ENCODE measurements at places on chromosomes 13 and 19. TPM values are rescaled to one million over a fixed set of nuclear protein-coding genes. Genes with fewer than 3 reads are reported as not detected.

DNA sequence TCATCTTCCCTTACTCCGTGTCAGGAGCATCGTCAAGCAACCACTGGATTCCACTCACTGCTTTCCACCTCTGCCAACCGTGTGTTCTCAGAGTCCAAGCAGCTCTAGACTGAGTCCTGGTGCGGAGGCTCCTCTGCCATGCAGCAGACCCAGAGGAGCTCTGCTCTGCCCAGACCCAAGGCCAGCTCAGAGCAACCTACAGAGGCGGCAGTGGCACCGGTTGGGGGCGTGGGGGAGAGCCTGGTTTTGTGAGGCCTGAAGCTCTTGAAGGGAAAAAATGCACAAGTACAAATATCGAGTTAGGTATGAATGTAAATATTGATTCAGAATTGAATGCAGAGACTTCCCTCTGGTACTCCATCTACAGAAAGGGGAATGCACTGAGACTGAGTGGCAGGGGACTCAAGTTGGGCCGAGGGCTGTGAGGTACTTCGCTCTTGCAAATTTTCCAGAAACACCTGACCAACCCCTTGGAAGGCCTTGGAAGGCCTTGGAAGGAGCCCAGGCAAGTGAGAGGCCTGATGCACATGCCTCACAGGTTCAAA is 46.7 kb downstream of the GJA3 start:
- peak; percentile 55 for DNase-seq
- H3K4me3 ChIP-seq: no peak overlapping the region
- H3K27me3 ChIP-seq: no peaks in the 10 kb centered on the region
- H3K36me3 ChIP-seq: no peaks in the 10 kb centered on the region

DNA sequence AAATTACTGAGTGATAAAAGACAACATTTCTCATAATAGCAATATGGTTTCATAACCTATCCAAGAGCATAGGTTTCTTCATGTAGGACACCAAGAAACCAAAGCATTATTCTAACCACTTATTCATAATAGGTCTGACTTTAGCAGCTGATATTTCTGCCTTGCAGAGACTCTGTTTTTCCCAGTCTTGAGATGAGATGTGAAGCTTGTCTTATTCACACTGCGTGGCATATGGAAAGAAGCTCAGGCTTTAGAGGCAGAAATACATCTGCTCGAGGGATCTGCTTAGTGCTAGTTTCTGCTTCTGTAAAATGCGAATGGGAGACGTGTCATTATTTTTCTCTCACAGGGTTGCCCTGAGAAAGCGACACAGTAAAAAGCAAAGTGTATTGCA is 232.0 kb upstream of the SPRY2 start:
- H3K27ac ChIP-seq: no peak overlapping the region
- H3K27me3 ChIP-seq: no peaks in the 10 kb centered on the region
- DNase-seq: no peak
- H3K4me1 ChIP-seq: peaks cover 10% of the 10 kb centered on the region
- no peak overlapping the region for H3K4me3 ChIP-seq

DNA sequence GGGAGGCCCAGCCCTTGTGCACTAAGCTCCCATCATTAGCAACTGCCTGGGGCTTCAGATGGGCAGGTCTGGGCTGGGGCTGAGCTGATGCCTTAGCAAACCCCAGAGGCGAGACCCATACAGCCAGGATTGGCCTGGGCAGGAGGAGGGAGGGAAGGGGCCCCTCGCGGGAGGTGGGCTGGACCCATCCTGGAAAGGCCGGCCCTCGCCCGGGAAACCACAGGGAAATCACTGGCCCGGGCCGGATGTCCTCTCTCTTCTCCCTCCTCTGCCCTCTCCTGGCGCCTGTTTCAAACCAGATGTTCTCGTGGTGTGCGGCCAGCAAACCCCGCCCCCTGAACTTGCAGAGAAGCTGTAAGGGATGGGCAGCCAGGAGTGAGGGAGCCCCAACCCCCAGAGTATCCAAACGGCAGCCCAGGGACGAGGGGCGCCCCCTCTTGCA is 43.1 kb downstream of the TMEM255B start:
- H3K36me3 ChIP-seq: no peaks in the 10 kb centered on the region
- H3K4me1 ChIP-seq: peaks cover 10% of the 10 kb centered on the region
- H3K27ac ChIP-seq: no peak overlapping the region
- no peak overlapping the region for H3K4me3 ChIP-seq
- peaks cover 3% of the 10 kb centered on the region for H3K27me3 ChIP-seq

The IL27RA gene
- total RNA-seq: 20.4 TPM

The SMIM44 gene
- not detected for total RNA-seq

The HSH2D gene
- total RNA-seq: 8.2 TPM

DNA sequence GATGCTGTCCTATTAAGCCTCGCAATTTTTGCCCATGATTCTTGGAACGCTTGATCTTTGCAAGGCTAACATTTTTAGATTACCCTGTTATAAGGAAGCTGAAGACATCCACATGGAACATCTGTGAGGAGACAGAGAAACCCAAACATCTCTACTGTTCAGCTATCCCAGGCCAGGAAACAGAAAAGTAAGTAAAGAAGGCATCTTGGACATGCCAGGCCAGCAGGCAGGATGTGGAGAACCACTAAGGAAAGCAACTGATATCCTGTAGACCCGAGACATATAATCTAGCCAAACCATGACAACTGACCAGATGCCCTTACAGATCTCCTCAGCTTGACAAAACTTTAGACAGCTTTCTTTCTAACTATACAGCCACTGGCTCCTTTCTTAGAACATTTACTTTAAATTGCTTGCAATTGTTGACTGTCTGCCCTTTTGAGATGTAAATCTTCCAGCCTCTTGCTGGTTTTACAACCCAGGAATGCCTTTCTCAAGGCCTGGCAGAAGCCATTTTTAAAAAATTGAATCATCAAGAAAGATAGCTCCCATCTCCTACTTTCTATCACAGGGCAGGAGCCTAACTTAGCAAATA is 255.8 kb upstream of the DACH1 start:
- DNase-seq: no peak
- H3K36me3 ChIP-seq: no peaks in the 10 kb centered on the region
- no peaks in the 10 kb centered on the region for H3K27me3 ChIP-seq
- H3K4me1 ChIP-seq: no peaks in the 10 kb centered on the region

DNA sequence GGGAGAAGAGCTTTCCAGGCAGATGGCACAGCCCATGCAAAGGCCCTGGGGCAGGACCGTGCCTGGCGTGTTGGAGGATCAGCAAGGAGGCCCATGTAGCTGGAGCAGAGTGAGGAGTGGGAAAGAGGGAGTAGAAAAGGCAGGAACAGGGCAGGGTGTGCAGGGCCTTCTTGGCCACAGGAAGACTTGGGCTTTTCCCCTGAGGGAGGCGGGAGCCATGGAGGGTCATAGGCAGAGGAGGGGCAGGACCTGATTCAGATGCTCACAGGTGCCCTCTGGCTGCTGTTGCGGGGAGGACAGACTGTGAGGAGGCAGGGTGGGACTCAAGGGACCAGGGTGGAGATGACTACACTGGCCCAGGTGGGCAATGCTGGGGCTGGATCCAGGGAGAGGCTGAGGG is 13.8 kb upstream of the PTPRS start:
- H3K4me1 ChIP-seq: no peaks in the 10 kb centered on the region
- no peaks in the 10 kb centered on the region for H3K36me3 ChIP-seq
- H3K27me3 ChIP-seq: peaks cover 13% of the 10 kb centered on the region
- no peak for DNase-seq
- no peak overlapping the region for H3K27ac ChIP-seq

DNA sequence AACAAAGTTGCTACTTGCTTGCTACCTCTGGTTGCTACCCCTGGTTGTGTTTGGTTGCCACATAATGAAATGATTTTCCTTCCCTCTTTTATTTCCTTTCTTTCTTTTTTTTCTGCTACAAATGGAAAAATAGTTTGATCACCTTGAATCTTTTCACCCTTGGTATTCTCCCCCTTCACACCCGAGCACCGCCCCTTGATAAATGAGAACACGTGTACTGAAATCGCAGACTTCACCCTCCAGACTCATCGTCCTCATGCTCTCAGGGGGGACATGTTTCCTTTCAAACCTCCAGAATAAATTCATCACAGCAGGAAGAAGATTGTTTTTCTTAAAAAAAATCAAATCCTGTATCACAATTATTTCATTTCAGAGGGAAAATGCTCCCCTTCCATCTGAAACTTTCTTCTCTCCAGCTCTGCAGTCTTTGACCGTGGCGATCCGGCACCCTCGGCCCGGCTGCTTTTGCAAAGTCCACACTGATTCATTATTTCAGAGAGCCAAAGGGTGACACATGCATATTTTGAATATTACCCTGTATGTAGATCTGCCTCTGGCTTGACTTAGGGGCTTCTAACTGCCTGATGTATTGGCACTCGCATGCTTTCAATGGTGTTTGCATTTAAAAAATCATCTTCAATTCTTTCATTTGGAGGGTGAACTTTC is 222.6 kb upstream of the MAB21L1 start:
- H3K27ac ChIP-seq: no peak overlapping the region
- H3K36me3 ChIP-seq: no peaks in the 10 kb centered on the region
- no peaks in the 10 kb centered on the region for H3K27me3 ChIP-seq
- no peaks in the 10 kb centered on the region for H3K4me1 ChIP-seq
- no peak for DNase-seq

GRCh38 chr13:111970494-111971141 is 96.3 kb upstream of the SOX1 start:
- DNase-seq: no peak
- H3K4me1 ChIP-seq: no peaks in the 10 kb centered on the region
- no peaks in the 10 kb centered on the region for H3K36me3 ChIP-seq
- H3K4me3 ChIP-seq: no peak overlapping the region
- H3K27me3 ChIP-seq: peaks cover 50% of the 10 kb centered on the region
- no peak overlapping the region for H3K27ac ChIP-seq

The ZNF536 gene
- 0.12 TPM for total RNA-seq

GRCh38 chr19:50654882-50655281 is 5.6 kb downstream of the C19orf81 start:
- peaks cover 16% of the 10 kb centered on the region for H3K4me1 ChIP-seq
- DNase-seq: no peak
- H3K4me3 ChIP-seq: no peak overlapping the region
- no peaks in the 10 kb centered on the region for H3K36me3 ChIP-seq
- H3K27ac ChIP-seq: no peak overlapping the region
- peaks cover 41% of the 10 kb centered on the region for H3K27me3 ChIP-seq

DNA sequence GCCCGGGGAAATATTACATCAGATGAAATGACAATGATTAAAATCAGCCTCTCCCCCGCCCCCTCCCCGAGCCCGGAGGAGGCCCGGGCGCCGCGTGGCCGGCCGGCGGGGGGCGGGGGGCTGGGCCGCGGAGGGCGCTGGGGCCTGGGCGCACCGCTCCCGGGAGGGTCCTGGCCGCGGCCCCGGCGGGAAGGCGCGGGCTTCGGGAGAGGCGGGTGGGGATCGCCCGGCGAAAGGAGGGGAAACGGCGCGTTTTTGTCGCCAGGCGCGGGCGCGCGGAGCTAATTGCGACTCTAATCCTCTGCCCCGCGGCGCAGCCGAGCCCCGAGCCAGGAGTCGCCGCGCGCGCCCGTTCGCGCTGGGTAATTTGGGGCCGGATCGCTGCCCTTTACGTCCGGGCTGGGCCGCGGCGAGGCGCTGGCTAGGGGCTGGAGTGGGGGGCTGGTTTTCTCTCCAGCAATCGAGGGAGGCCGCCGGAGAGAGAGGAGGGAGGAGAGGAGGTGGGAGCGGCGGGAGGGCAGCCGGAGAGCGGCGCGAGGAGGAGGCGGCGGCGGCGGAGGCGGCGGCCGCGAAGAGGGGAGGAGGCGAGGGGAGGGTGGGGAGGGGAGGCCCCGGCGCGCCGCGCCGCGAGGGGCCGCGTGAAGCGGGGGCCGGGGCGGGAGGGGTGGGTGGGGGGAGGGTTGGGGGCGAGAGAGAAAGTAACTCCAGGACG is at the start of gene KCTD15:
KCTD15 (plus strand) TSS at position 707 of the 712 bp plus-strand sequence. CDS start 3,585 bp downstream, outside the sequence.
- peak within 1 kb of the TSS; percentile 76 for H3K4me3 ChIP-seq
- peak; percentile 67 for DNase-seq
- peaks cover 12% of the 10 kb centered on the region for H3K4me1 ChIP-seq
- H3K27ac ChIP-seq: peak within 1 kb of the TSS; percentile 91
- peaks cover 15% of the 10 kb centered on the region for H3K27me3 ChIP-seq
- peaks cover 13% of the 10 kb centered on the region for H3K36me3 ChIP-seq

The ZNF540 gene
- 4.6 TPM for total RNA-seq

DNA sequence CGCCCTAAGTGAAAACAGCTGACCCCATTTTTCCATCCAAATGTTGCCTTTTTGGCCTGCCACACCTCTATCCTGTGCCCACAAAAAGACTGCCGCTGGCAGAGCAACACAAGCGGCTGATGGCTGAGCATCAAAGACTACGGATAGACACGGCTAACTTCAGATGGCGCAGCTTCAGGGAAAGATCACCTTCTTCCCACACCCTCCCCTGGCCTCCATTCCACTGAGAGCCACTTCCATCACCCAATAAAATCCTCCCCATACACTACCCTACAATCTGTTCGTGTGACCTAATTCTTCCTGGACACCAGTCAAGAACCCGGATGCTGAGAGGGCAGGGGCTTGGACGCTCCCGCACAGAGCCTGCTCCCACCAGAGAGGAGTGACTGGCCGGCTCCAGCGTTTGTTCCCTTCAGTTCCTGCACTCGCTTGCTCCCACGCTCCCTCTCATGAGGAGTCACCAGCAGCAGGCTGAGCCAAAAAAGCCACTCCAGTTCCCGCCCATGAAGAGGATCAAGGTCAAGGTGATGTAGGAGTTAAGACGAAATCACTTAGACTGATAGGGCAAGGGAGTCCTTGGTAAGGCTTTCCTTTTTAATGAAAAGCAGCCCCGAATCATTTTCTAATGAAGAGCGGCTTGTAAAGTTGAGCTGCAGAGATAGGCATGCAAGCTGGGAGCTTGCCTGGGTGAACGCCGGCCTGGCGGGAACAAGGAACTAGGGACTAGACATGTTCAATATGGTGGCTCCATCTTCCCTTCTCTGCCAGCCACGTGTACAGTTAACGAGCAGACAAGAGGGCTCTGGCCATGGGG is 35.7 kb downstream of the TSKS start:
- DNase-seq: no peak
- no peaks in the 10 kb centered on the region for H3K36me3 ChIP-seq

The LILRA6 gene
- total RNA-seq: 36.9 TPM

DNA sequence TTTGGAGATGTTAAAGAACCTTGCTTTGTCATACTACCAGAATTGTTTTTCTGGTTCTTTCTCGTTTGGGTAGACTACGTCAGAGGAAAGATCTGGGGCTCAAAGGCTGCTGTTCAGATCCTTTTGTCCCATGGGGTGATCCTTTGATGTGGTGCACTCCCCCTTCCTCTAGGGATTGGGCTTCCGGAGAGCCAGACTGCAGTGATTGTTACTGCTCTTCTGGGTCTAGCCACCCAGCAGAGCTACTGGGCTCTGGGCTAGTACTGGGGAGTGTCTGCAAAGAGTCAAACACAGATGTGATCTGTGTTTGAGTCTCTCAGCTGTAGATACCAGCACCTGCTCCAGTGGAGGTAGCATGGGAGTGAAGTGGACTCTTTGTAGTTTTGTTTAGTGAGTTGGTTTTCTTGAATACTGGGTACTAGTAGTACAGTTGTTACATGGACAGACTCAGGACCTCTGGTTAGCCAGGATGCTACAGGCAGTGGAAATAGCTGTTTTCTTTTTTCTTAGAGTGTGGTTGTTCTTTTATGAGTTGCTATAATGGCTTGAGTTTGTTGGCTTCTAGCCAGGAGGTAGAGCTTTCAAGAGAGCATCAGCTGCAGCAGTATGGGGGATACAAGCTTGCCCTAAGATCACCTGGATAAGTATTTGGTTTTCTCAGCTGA is 34.4 kb downstream of the DNAJC15 start:
- H3K4me1 ChIP-seq: peaks cover 38% of the 10 kb centered on the region
- H3K4me3 ChIP-seq: no peak overlapping the region
- no peaks in the 10 kb centered on the region for H3K36me3 ChIP-seq
- no peaks in the 10 kb centered on the region for H3K27me3 ChIP-seq
- no peak overlapping the region for H3K27ac ChIP-seq
